ENCODE measurements at places on chromosomes 16 and 17.

DNA sequence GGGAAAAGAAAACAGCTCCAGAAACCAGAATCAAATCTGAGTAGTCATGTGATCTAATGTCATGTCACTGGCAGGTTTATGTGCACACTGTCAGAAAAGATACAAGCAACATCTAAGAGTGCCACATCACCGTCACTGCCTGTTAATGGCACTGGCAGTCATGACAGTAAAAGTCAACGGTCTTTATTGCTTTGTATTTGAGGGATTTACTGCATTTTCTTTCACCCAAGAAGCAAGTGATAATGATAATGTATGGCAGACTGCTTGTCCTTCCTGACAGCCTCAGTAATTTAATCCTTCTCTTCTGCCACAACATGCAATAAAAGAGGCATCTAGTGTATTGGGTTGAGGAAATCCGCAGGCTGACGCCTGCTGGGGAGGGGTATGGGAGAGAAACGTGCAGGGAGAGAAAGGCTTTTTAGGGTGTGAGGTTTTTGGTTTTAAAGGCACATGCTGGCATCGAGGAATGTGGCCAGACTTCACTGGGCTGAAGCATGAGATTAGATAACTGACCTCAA lies 92.4 kb downstream of the RPGRIP1L start:
- DNase-seq = peak; percentile 28

- no peak for DNase-seq
Observed at GRCh38 chr16:53664724-53665345, 38.8 kb downstream of the RPGRIP1L start.

DNA sequence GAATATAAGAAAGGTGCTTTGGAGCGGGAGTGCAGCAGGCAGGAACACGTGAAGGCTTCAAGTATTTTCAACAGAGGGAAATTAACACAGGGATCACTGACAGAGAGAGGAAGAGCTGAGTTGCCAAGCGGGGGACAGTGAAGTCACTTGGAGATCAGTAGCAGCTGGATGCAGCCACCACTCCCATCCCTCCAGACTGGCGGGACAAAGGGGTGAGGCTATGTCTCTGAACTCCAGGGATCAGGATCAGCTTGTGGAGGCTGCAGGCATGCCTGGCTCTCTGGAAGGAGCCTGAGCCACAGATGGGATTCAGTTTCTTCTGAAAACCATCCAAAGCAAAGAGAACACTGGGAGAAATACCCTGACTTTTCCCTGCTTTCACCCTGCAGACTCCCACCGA lies 113.7 kb upstream of the IRX3 start:
- DNase-seq = no peak

DNA sequence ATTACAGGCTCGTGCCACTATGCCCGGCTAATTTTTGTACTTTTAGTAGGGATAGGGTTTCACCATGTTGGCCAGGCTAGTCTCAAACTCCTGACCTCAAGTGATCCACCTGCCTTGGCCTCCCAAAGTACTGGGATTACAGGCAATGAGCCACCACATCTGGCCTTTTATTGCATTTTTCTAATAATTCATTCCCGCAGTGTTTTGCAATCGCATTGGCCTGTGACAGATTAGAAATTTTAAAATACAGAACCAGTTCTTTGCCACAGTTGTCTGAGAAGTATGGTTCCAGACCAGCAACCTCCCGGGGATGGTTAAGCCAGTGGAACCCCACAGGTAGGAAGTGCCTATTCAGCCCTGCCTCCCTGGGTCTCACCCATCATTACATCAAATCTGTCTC lies 3.2 kb upstream of the CRHR1 start:
- no peak for DNase-seq

DNA sequence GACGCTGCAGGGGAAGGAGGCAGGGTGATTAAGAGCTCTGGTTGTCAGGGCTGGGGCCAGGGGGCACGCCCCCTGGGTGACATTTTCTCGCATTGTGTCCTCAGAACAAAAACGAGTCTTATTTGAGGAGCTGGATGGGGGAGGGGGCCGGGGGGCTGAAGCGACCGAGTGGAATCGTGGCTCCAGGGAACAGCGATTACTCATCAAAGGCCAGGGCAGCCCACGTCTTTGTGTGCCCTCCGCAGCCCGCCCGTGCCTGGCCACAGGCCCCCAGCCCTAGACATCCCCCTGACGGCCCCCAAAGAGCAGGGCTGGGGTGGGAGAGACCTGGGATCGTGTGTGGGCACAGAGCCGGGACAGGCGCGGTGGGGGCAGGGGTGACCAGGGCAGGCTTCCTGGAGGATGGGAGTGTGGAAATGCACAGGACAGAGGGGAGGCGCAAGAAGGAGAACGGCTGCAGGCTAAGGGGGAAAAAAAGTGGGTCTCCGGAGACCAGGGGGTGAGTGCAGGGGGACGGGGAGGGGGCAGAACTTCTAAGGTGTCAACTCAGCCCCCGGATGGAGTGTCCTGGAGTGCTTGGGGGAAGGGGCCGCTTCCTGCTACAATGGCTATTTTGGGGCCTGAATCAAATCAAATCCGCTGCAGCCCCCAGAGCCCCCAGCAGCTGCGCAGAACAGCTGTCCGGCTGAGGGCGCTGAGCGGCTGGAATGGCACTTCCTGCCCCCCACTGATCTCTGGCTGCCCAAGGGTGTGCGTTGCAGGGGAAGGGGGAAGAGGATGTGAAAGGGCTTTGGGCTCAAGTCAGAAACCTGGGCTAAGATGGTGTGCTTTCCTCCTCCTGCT lies 24.0 kb upstream of the PHB1 start:
- DNase-seq = no peak

- no peak for DNase-seq
Observed at GRCh38 chr16:54340531-54340930, 53.9 kb upstream of the IRX3 start.

- peak; percentile 7 for DNase-seq
Observed at GRCh38 chr17:42221886-42222745, 27.8 kb upstream of the GHDC start.

DNA sequence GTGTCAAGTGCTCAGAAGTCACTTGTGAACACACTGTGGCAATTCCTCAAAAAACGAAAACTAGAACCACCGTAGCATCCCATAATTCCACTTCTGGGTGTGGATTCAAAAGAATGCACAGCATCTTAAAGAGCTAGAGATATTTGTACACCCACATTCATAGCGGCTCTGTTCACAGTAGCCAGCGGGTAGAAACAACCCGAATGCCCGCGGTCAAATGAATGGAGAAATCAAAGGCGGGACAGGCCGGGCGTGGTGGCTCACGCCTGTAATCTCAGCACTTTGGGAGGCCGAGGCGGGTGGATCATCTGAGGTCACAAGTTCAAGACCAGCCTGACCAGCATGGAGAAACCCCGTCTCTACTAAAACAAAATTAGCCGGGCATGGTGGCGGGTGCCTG lies 337.5 kb downstream of the SEC14L1 start:
- no peak for DNase-seq

DNA sequence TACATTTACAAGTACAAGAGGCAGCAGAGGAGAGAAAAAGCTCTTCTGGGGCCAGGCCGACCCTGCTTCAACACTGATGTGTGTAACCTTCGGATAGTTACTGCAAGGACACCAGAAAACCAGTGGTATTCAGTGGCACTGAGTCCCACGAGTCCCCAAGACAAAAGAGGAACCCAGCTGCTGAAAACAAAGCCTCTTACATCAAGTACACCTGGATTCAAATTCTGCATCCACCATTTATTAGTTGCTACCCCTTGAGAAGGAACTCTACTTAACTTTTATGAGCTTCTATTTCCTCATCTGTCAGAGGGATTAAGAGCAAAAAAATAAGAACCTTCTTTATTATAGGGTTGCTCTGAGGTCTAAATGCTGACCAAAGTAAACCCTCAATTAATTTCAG lies 2.6 kb downstream of the EARS2 start:
- no peak for DNase-seq

- DNase-seq = no peak
Observed at GRCh38 chr17:39742126-39742855, 4.6 kb downstream of the GRB7 start.

DNA sequence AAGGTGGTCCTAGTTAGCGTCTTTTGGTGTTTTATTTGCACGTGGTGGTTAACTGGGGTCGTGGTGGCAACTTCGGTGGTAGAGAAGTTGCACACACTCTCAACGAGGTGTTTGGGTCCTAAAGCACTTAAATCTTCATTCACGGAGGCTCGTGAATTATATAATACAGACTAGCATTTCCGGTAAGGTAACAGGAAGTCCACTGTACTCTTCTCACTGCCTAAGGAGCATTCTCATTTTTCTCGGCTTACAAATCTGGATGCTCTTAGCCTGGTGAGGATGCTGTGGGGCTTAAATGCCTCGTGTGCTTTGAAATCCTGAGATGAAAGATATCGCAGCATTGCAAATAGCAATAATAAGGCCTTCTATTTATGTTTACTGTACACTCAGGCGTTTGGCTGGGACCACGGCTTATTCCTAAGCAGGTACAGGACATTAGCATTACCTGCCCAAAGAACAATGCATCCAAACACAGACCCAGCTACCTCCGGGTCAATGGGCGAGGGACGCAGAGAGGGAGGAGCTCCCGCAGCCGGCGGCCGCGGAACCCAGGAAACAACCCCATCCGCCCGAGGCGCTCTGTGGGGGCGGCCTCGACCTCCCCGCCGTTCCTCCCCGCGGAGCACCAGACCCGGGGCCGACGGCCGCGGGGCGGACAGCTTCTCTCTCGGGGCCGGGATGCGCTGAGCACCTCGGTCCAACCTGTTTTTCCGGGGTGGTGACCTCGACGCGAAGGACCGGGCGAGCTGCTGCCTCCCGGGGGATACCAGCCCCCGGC lies 856 bp downstream of the DNAJA2 start:
- peak; percentile 77 for DNase-seq

DNA sequence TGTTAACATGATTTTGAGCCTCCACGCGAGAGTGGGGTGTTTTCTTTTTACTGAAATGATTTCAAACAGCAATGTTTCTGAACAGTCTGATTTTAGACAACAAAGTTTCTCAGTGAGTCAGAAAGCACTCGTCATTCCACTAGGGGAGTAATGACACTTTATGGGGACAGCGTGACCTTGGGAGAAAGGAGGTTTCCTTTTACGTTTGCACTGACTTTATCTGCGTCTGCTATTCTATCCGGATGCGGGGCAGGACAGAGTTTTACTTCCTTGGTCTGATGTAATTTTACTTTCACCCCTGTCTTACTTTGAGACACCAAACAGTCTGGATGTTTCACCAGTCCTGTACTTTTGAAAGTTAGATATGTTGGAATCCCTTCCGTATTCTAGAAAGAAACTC lies 20.7 kb downstream of the SLC47A1 start:
- DNase-seq = no peak

GRCh38 chr17:80223838-80224497 lies 3.7 kb downstream of the SLC26A11 start:
- DNase-seq = no peak

- DNase-seq = no peak
Observed at GRCh38 chr17:40450175-40450574, 6.9 kb downstream of the IGFBP4 start.

DNA sequence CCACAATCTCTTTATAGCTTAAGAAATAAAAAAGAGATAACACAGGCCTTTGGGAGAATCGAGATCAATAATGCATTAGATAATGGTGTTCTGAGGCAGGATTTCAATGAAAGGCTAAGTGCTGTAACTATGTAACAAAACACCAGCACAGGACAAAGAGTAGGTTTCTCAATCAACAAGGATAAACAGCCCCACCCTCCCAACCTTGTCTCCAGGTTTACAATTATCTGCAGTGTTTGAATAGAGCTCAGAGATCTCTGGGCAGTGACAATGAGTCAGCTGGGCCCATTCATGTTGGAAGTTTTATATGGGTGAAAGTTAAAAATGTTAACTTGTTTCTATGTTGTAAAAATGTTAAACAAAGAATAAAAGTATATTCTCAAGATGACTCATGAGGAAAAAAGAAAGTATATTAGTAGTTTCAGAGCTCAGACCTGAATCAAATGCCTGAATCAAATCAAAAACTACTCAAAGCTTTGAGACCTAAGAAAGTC lies 17.0 kb upstream of the KRT20 start:
- DNase-seq = peak; percentile 58

DNA sequence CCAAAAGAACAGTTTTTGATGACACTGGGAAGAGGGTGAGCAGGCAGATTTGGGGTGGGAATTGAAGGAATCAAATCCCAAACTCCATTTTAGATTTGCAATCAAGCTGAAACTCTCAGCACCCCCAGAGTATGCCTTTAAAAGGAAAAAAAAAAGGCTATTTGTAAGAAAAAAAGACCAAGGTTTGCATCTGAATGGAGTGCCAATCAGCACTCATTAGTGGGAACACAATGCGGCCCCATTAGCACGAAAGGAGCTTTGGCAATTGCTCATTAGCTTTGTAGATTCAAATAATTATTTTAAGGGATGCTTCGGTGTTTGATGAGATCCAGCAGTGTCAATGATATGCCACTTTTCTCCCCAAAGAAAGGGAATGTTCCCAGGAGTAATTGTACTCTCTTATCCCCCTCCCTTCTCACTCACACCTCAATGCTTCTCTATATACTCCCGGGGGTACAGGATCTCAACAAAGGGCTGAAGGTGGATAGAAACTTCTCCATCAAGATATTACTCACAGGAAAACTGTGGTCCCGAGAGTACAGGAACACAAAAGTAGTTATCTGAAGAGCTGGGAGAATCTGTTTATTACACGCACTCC lies 32.2 kb downstream of the CHP2 start:
- no peak for DNase-seq

DNA sequence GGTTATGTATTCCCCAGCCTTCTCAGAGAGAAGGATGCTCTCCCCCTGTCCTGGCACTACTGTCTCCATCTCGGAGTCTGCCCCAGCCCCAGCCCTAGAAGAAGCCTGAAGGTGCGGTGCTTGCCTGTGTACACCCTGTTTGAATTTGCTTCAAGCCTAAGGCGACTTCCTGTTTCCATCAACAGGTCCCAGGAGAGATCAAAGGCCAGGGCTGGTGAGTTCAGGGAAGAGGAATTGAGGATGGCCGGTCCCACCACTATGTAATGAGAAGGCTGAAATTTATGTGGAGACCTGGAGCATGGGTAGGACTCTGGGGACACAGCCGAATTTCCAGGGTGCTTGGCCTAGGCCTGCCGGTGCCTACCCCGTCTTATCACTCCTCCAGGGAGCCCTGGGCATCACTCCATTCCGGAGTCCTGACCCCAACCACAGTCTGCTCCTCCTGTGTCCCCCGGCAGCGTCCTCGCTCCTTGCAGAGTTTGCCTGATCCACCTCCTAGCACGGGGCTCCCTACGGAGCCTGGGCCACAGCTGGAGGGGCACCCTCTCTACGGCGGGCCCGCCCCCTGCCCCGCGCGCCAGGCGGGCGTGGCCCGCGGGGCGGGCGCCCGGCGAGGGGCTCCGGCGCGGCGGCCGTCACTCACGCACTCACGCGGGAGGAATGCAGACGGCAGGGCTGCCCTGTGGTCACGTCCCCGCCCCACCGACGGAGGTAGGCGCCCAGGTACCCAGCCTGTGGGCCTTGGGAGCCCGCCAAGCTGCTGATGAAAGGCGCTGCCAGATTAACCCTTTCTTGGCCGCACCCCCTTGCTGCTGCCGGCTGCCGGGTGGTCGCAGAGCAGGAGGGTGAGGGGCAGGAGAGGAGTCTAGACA lies 53.8 kb upstream of the TAC4 start:
- no peak for DNase-seq

DNA sequence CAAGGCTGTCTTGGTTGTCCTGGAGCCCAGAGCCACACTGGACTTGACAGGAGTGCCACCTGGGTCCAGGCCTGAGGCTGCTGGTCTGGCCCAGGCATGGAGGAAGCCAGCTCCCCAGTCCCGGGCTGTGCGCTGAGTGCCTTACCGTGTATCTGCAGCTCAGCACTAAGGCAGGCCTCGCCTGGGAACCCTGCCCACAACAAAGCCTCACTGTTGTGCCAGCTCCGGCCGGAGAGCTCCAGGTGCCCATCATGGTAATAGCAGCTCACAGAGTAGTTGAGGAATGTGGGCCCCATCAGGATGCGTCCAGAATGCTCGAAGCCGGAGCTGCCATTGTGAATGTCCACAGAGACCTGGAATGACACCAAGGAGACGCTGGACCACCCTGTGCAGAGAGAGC lies 72.2 kb downstream of the RMI2 start:
- no peak for DNase-seq
